ENCODE measurements at places on chromosomes 13 and 19.

DNA sequence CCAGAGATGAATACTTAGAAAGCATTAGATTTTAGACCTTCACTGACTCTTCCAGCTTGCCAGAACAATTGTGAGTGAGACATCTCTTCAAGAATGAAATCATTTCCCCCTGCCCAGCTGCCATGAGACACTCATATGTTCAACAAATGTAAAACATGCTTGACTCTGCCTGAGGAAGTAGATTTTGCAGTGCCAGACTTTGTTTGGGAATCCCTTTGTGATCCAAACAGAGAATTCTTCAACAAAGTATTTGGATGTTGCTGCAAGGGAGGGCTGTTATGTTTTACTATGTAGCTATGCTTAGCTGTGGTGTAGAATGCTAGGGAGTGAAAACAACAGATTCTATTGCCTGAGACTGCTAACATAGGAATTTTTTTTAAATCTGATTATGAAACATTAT is 416.4 kb downstream of the DCT start:
- H3K4me1 ChIP-seq = no peaks in the 10 kb centered on the region
- H3K27me3 ChIP-seq = no peaks in the 10 kb centered on the region
- no peak overlapping the region for H3K4me3 ChIP-seq
- H3K27ac ChIP-seq = no peak overlapping the region
- H3K36me3 ChIP-seq = no peaks in the 10 kb centered on the region
- no peak for DNase-seq

DNA sequence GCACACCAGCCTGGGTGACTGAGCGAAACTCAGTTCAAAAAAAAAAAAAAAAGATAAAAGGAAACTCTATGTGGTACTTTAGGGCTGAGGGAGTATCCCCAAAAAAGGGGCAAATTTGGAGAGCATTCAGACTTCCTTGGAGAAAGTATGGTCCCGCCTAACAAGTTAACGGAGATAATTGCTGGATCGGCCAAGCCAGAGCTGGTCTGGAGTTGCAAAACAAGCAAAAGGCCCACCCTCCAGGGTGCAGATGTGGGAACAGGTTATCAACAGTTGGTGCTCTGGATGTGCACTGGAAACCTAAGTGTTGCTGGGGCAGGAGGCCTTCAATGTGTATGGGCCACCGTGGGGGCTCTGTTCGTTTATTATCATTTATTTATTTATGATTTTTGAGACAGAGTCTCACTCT is 2.8 kb downstream of the IQCN start:
- no peak overlapping the region for H3K27ac ChIP-seq
- no peaks in the 10 kb centered on the region for H3K27me3 ChIP-seq
- DNase-seq = no peak
- no peak overlapping the region for H3K4me3 ChIP-seq
- H3K36me3 ChIP-seq = peaks cover 29% of the 10 kb centered on the region

GRCh38 chr19:16599655-16600346 is 27.6 kb upstream of the SLC35E1 start:
- peaks cover 22% of the 10 kb centered on the region for H3K4me1 ChIP-seq
- no peak for DNase-seq
- H3K27ac ChIP-seq = no peak overlapping the region
- H3K27me3 ChIP-seq = no peaks in the 10 kb centered on the region
- H3K4me3 ChIP-seq = no peak overlapping the region
- H3K36me3 ChIP-seq = peaks cover 2% of the 10 kb centered on the region

DNA sequence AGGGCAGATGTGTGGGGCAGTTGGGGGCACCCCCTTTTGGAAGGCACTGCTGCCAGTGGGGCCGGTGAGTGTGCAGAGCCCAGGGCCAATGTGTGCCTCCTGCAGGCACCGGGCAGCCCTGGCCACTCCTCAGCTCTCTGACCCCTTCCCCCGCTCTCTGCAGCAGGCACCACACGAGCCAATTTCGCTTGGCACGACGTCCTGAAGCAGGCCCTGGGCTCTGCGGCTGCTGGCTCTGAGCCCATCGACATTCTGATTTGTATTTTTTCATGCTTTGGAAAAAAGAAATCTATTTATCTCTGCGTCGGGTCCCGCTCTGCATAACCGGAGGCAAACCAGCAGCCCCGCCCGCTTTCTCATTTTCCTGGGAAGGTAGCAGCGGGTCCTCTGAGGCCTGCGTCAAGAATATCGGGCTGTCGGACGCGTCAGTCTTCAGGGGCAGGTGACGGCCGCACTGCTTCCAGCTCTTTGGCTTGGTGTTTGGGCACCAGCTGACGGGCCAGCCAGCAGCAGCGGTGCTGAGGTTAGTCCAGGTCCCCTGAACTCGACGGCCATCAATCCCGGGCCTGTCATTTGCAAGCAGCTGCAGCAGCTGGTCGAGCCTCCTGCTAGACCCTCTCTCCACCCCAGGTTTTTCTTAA is 134.3 kb downstream of the KDM4B start:
- no peak for DNase-seq
- peaks cover 31% of the 10 kb centered on the region for H3K4me1 ChIP-seq
- peaks cover 38% of the 10 kb centered on the region for H3K36me3 ChIP-seq
- no peak overlapping the region for H3K4me3 ChIP-seq
- no peak overlapping the region for H3K27ac ChIP-seq
- no peaks in the 10 kb centered on the region for H3K27me3 ChIP-seq

GRCh38 chr13:41144576-41144975 is 12.0 kb upstream of the KBTBD6 start:
- H3K36me3 ChIP-seq = no peaks in the 10 kb centered on the region
- H3K4me3 ChIP-seq = no peak overlapping the region
- H3K4me1 ChIP-seq = no peaks in the 10 kb centered on the region
- H3K27ac ChIP-seq = no peak overlapping the region

- H3K4me3 ChIP-seq = no peak overlapping the region
- H3K27ac ChIP-seq = no peak overlapping the region
- no peaks in the 10 kb centered on the region for H3K27me3 ChIP-seq
- no peaks in the 10 kb centered on the region for H3K4me1 ChIP-seq
Measured at GRCh38 chr19:40155749-40156265, 35.4 kb upstream of the MAP3K10 start.

DNA sequence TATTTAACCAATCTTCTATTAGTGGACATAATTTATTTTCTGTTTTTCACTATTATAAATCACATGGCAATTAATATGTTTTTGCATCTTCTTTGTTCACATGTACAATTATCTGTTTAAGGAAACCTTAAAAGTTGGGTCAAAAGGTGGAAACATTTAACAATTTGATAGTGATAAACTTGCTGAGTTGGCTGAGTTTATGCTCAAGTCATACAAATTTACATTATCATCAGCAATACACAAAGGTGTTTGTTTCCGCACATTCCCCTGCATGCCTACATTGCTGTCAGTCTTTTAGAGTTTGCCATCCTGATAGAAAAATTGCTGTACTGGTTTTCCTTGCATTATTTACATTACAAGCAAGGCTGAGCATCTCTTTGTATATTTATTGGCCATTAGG is 139.5 kb downstream of the KCNRG start:
- no peak overlapping the region for H3K27ac ChIP-seq
- H3K36me3 ChIP-seq = no peaks in the 10 kb centered on the region

DNA sequence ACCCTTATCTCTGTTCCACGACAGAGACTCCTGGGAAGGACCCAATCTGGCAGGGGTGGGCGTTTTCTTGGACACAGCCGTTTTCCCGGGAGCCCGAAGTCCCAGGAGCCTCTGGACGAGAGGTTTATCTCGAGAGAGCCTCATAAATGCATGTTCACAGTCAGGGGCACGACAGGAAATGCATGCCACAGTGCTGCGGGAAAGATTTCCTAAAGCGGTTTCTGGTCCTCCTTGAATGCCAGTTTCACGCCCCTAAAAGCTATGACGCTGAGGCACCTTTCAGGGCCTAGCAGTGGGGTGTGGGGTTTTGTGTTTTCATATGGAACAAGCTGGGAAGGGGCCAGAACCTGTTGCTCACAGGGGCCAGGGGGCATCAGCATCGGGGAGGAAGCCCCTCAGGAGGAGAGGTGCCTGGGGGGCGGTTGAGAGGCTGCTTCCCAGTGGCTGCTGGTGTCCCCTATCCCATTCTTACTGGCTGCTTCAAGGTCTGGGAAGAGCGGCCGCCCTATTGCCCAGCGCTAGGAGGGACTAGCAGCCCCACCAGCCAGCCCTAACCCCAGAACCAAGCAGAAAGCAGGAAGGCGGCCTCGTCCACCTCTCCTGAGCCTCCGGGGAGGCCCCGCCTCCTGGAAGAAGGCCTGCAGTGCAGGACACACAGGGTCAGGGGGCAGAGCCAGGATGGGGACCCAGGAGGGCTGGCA is 157.0 kb downstream of the KDM4B start:
- H3K4me1 ChIP-seq = peaks cover 23% of the 10 kb centered on the region
- peaks cover 32% of the 10 kb centered on the region for H3K36me3 ChIP-seq
- no peak overlapping the region for H3K4me3 ChIP-seq
- H3K27ac ChIP-seq = no peak overlapping the region
- DNase-seq = no peak

- peaks cover 34% of the 10 kb centered on the region for H3K4me1 ChIP-seq
- H3K36me3 ChIP-seq = no peaks in the 10 kb centered on the region
- DNase-seq = no peak
- peak overlapping the region; percentile 80 for H3K27ac ChIP-seq
Measured at GRCh38 chr19:53864308-53864836, 3.3 kb upstream of the MYADM start.

GRCh38 chr19:33905937-33906577 is 109.4 kb downstream of the KCTD15 start:
- peak overlapping the region; percentile 96 for H3K27ac ChIP-seq
- H3K4me1 ChIP-seq = peaks cover 33% of the 10 kb centered on the region
- H3K27me3 ChIP-seq = peaks cover 11% of the 10 kb centered on the region

GRCh38 chr19:39483141-39483540 is 2.5 kb downstream of the TIMM50 start:
- H3K36me3 ChIP-seq = peaks cover 44% of the 10 kb centered on the region
- H3K4me3 ChIP-seq = no peak overlapping the region
- H3K27ac ChIP-seq = no peak overlapping the region
- no peaks in the 10 kb centered on the region for H3K27me3 ChIP-seq

DNA sequence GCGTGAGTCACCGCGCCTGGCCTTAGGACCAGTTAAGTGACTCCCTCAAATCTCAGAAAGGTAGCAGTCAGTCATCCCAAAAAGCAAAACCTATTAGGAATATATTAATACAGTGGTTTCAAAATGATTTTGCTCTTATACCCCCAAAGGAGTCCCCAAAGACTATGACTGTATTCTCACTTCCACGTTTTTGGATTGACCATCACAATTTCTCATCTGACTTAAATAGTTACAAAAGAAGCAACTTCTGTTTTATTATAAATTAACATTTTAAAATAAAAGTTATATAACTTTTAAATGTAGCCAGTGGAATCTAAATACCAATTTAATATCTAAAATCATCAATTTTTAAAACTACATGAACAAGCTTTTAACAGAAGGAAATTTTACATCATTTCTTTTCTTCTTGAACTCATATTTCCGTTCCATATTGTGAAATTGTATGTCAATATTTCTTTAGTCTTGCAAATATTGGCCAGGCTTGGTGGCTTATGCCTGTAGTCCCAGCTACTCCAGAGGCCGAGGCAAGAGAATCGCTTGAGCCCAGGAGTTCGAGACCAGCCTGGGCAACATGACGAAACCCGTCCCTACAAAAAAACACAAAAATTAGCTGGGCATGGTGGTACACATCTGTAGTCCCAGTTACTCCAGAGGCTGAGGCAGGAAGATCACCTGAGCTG is 1.5 kb upstream of the SPART start:
- no peak overlapping the region for H3K27ac ChIP-seq
- DNase-seq = no peak
- H3K27me3 ChIP-seq = no peaks in the 10 kb centered on the region
- no peak overlapping the region for H3K4me3 ChIP-seq

DNA sequence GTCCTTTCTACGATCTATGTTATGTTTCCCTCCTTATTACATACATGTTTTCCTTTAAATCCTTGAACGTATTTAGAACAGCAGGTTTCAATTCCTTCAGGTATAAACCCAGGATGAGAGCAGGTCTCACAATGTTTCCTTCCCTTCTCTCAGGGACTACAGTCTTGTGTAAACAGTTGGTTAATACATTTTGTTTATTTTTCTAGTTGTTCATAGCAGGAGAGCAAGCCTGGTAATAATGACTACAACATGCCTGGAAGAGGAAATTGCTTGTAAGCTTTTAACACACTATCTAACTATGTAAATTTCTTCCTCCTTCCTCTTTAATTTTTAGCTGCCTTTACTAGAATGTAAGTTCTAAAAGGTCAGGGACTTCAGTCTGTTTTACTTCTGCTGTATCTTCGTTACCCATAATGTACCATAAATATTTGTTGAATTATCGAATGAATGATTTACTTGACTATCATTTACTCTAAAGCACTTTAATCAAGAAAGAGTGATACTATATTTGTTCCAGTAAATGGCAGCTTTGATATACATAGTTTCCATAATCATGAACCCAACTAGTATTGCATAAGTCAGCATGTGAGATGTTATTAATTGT is 28.9 kb upstream of the TNFRSF19 start:
- no peaks in the 10 kb centered on the region for H3K27me3 ChIP-seq
- no peaks in the 10 kb centered on the region for H3K4me1 ChIP-seq
- H3K4me3 ChIP-seq = no peak overlapping the region
- no peak for DNase-seq
- no peaks in the 10 kb centered on the region for H3K36me3 ChIP-seq

- no peak overlapping the region for H3K27ac ChIP-seq
- no peak overlapping the region for H3K4me3 ChIP-seq
- peaks cover 4% of the 10 kb centered on the region for H3K4me1 ChIP-seq
- no peaks in the 10 kb centered on the region for H3K27me3 ChIP-seq
- no peaks in the 10 kb centered on the region for H3K36me3 ChIP-seq
Measured at GRCh38 chr13:22311734-22312404, 641.0 kb downstream of the FGF9 start.

DNA sequence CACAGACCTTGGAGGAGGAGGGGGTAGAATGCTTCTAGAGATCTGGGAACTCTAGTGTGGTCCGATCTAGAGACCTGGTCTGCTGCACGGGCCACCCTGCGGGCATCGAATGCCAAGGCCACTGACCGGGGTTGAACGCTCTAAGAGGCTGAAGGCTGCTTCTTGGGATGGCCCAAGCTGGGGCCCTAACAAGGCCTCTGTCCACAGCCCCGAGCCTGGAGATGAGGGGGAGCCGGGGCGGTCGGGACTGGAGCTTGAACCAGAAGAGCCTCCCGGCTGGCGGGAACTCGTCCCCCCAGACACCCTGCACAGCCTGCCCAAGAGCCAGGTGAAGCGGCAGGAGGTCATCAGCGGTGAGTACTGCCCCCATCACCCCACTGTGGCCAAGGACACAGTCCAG is 15.3 kb downstream of the ARHGEF1 start:
- H3K27ac ChIP-seq = no peak overlapping the region
- H3K36me3 ChIP-seq = peaks cover 94% of the 10 kb centered on the region

- H3K4me3 ChIP-seq = peak within 1 kb of the TSS; percentile 1
- H3K27me3 ChIP-seq = peaks cover 72% of the 10 kb centered on the region
- no peak within 1 kb of the TSS for H3K27ac ChIP-seq
- peaks cover 15% of the 10 kb centered on the region for H3K4me1 ChIP-seq
- no peaks in the 10 kb centered on the region for H3K36me3 ChIP-seq
Measured at GRCh38 chr19:47471733-47472457, at the start of gene SLC8A2. Gene SLC8A2 (minus strand): TSS chr19:47471893. CDS start chr19:47466403, 5,490 bp downstream.

All from suprapubic skin (tissue), 4 donors.